ENCODE measurements at places on chromosomes 5 and 9.

- no peak for DNase-seq
Observed at GRCh38 chr9:68678430-68678829, 26.6 kb upstream of the PIP5K1B start.

DNA sequence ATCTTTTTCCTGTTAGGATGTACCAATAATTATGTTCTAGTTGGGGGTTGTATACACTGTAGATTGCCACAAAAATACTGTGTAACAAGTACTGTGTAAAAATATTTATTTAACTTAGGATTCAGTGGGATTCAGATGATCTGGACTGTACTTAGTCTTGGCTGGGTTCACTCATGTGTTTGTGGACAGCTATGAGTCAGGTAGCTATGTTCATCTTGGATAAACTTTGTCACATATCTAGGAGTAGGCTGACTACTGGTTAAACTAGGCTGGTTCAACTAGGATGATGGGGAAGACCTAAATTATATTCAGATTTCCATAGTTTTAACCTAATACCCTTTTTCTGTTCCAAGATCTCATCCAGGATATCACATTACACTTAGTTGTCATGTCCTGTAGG lies 32.1 kb upstream of the TNFSF15 start:
- DNase-seq = no peak

GRCh38 chr5:16417398-16418074 lies 48.1 kb downstream of the ZNF622 start:
- no peak for DNase-seq

- DNase-seq = no peak
Observed at GRCh38 chr5:81708889-81709288, 42.0 kb downstream of the SSBP2 start.

GRCh38 chr5:21895766-21896350 lies 957.3 kb downstream of the CDH12 start:
- no peak for DNase-seq

DNA sequence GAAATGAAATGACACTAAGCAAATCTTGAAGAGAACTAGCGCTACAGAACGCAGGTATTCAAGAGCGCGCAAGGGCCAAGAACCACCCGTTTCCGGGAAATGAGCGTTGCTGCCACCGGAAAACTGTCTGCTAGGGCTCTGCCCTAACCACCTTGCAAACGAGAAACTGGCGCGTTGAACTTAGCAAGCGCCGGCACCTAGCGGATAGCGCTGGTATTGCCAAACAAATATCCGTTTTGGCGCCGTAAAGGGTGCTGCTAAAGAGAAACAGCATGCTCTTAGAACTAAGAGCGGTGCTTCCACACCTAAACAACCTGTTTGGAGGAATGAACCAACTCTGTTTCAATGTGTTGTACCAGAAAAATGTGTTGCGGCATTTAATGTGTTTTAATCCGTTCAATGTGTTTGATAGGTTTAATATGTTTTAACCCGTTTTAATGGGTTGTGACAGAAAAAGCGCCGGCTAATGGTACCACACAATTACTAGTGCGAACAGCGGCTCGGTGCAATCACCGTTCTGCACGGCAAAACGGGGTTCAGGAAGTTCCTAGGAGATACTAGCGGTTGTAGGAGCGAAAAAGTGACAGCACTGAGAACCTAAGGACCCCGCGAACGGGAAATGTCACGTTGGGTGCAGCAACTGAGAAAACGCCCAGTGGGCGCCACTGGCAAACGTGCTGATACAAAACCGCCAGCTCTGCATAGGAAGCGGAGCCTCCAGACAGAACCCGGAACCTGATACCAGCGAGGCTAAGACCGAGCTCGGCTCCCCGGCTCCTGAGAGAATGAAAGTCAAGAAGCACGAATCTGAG lies at the start of gene ANXA2R:
ANXA2R (minus strand) TSS at position 33 of the 812 bp plus-strand sequence. CDS start 273 bp downstream, outside the sequence.
- DNase-seq = peak; percentile 81
